Stimulated activated CD4-positive, alpha-beta T cell treated with anti-CD3 and anti-CD28 coated beads, Interleukin-4, amount 100 ng/mL, for 4 hours (primary cell): ENCODE measurements at places on chromosomes 6 and 20.
A peak's percentile ranks its signal among the peaks of the same experiment; 100 is the strongest.

- DNase-seq: no peak
Observed at GRCh38 chr20:58028123-58028522, 200.3 kb downstream of the ANKRD60 start.

DNA sequence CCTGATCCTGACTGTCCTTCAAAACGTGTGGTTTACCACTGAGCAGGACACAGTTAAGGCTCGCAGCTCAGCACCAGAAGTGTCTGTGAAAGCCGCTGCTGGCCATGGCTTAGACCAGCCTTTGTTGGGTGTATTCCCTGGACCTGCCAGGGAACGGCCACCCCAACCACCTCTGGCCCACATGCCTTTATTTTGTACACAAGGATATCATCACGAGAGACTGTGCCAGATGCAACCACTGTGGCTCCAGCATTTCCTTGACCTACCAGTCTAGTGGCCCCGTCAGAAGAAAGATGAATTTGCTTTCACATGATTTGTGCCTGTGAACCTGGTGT is 49.2 kb upstream of the FOXQ1 start:
- no peak for DNase-seq

GRCh38 chr20:14498772-14499171 is 161.4 kb upstream of the FLRT3 start:
- DNase-seq: no peak

- DNase-seq: no peak
Observed at GRCh38 chr6:150299873-150300485, 68.8 kb upstream of the IYD start.

DNA sequence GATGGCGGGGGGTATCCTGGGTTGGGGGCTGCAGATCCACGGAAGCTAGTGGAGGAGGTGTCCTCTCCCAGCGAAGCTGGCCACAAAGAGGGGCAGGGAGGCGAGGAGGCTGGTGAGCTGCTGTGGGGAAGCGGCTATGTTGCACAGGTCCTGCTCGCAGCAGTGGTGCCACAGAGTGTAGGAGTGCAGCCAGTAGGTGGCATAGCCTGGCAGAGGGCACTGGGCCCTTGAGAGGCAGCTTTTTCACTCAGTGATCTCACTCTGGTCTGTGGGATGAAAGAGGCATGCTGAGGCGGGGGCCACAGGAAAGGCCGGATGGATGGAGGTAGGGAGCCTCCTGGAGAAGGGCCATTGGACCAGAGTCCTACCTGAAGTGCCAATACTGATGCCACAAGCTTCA is 2.9 kb upstream of the LY6G6D start:
- DNase-seq: no peak

GRCh38 chr6:31567531-31568370 is 4.3 kb upstream of the LTA start:
- DNase-seq: no peak

- DNase-seq: peak; percentile 61
Observed at GRCh38 chr6:33288921-33289783, at the start of the genes PFDN6 and WDR46. Gene PFDN6, plus strand, starts transcription at chr6:33289601. Its CDS starts 256 bp downstream, at chr6:33289857. Gene WDR46, minus strand, starts transcription at chr6:33289239. Its CDS starts 69 bp downstream, at chr6:33289170.

GRCh38 chr20:31859266-31859997 is 10.9 kb downstream of the DUSP15 start:
- no peak for DNase-seq

- DNase-seq: no peak
Observed at GRCh38 chr6:31791324-31792089, 4.0 kb downstream of the VARS1 start.

GRCh38 chr6:13407709-13408695 is 79.4 kb downstream of the GFOD1 start:
- DNase-seq: no peak

DNA sequence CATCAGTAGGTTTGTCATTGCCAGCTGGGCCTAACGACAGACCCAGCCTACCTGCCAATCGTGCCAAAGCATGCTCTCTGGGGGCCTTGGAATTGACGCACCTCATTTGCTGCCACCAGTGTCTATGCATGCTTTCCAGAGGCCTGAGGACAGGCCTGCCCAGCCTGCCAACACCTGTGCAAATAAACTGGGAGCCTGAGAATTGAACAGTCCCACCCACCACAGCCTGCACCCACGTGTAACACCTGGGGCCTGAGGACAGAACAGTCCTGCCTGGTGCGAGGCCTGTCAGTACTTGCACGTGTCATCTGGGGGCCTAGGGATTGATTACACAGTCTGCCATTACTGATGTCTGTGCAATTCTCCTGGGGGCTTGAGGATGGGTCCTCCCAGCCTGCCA is 6.2 kb upstream of the RNF217 start:
- DNase-seq: no peak

GRCh38 chr6:146990821-146991798 is 213.1 kb upstream of the STXBP5 start:
- no peak for DNase-seq

- DNase-seq: no peak
Observed at GRCh38 chr6:92404281-92404680, 1015.1 kb downstream of the EPHA7 start.

- no peak for DNase-seq
Observed at GRCh38 chr6:17233531-17233930, 47.6 kb upstream of the RBM24 start.

DNA sequence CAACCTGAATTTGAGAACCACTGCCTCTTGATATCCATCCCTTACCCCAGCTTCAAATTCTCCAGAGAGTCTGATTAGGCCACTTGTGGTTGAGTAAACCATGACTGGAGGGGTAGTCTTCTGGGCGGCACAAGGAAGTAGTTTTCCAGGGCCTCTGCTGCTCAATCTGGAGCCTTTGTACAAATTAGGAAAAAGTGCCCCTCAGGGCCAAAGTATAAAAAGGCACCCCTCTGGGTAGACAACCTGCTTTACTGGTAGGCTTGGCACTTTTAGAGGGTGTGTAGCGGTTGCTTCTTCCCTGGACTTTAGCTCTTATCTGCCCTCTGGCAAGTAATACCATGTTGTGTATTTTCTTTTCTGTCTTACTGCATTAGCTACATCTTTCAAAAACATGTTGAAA is 32.9 kb upstream of the RPL7L1 start:
- no peak for DNase-seq

DNA sequence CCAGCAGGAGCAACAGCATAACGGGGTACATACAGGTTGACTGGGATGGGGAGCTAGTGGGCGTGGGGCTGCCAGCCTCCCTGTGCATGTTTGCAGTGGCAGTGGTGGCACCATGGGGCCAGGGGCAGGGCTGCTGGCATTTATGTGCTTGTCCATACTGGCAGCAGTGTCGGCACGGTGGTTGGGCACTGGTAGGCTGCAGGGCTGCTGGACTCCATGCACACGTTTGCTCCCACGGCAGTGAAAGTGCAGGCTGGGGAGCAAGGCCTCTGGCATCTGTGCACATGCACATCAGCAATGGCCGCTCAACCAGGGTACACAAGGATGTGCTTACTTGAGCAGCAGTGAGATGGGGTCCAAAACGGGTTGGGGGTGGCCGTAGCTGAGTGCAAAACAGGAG is 159.5 kb upstream of the KHDRBS2 start:
- DNase-seq: no peak

DNA sequence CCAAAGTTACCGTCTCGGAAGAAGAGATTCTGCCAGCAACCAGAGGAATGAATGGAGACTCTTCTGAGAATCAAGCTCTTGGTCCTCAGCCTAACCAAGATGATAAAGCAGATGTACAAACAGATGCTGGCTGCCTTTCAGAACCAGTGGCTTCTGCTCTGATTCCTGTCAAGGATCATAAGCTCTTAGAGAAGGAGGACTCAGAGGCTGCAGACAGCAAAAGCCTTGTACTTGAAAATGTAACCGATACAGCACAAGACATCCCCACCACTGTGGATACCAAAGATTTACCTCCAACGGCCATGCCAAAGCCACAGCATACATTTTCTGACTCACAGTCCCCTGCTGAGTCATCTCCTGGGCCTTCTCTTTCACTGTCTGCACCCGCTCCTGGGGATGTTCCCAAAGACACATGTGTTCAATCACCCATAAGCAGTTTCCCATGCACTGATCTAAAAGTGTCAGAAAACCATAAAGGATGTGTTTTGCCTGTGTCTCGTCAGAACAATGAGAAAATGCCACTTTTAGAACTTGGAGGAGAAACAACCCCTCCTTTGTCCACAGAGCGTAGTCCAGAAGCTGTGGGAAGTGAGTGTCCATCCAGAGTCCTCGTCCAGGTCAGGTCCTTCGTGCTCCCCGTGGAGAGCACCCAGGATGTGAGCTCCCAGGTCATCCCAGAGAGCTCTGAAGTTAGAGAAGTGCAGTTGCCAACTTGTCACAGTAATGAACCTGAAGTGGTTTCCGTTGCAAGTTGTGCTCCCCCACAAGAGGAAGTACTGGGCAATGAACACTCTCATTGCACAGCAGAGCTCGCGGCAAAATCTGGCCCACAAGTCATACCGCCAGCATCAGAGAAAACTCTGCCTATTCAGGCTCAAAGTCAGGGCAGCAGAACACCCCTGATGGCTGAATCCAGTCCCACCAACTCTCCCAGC is 109.6 kb downstream of the RTN4IP1 start:
- peak; percentile 54 for DNase-seq

- no peak for DNase-seq
Observed at GRCh38 chr20:44068316-44069201, 118.4 kb downstream of the JPH2 start.

DNA sequence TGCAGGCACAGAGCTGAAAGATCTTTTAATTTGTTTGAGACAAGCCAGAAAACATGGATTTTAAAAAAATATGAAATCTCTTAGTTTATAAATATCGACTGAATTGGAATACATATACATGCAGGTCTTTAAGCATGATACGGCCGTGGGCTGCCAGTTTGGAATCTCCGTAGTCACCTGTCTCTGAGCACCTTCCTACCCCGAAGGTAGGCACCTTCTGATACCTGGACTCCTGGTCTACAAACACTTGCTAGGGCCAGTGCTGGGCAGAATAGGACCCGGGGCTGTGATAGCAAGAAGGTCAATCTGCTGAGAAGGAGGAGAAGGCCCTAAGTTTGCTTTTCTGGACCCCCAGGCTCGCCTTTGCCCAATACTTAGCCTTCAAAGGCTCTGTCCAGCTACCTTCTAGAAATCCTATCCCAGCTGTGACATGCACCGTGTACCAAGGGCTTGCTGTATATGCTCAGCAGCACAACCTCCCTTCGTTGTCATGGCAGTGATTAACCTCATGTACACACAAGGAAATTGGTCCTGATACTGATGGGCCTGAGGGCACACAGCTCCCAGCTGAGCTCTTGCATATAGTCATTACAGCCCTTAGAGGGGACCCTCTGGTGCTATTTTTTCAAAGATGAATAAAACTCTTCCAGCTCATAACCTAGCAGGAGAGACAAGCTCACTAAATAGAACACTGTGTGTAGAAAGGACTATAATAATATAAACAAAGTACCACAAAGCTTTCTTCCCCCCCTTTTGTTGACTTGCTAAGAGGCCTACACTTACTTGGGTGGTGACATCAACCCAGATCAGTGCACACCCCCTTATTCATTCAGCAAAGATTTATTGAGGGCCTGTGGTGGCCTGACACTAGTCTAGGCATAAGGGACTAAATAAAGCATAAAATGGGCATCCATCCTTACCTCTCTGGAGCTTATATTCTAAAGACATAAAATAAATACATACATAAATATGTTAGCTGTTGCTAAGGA is 17.7 kb downstream of the SNPH start:
- DNase-seq: no peak

DNA sequence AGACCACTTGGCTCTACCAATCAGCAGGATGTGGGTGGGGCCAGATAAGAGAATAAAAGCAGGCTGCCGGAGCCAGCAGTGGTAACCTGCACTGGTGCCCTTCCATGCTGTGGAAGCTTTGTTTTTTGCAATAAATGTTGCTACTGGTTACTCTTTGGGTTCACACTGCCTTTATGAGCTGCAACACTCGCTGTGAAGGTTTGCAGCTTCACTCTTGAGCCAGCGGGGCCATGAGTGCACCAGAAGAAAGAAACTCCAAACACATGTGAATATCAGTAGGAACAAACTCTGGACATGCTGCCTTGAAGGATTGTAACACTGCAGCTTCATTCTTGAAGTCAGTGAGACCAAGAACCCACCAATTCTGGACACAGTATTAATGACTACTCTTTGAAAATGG is 89.9 kb upstream of the MBOAT1 start:
- DNase-seq: no peak

DNA sequence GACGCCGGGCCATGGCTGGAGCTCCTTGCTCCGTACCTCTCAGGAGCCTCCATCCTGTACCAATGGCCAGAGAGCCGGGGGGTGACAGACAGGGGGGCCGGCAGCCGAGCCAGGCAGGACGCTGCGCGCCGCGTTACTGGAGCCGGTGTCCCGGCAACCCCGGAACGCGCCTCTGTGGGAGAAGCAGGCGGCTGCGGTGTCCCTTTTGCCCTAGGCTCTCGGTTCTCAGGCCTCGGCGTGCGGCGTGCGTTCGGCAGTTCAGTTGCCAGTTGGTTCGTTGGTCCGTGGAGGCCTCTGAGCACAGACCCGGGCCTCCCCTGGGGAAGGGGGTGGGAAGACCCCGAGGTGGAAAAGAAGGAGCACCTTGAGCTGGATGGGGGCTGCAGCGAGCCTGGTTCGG is at the start of gene SPATS1:
Gene SPATS1 (plus strand): TSS at position 162 of the 400 bp plus-strand sequence. CDS start 446 bp downstream, outside the sequence.
- DNase-seq: no peak

DNA sequence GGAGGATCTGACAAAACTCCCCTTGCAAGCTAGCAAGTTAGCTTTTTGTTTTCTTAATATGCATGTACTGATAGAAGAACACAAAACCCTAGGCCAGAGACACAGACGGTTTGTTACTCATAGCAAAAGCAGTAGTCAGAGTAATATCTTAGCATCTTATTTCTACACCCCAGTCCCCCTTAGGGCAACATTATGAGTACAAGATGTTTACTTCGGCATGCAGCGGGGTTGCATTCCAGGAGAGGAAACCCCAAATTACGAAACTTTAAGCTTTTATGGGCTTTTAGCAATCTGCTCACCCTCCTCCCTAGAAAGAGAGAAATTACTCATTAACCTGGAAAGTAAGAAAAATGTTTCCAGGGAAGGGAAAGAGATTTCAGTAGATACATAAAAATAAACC is 1286.9 kb downstream of the EPHA7 start:
- no peak for DNase-seq

DNA sequence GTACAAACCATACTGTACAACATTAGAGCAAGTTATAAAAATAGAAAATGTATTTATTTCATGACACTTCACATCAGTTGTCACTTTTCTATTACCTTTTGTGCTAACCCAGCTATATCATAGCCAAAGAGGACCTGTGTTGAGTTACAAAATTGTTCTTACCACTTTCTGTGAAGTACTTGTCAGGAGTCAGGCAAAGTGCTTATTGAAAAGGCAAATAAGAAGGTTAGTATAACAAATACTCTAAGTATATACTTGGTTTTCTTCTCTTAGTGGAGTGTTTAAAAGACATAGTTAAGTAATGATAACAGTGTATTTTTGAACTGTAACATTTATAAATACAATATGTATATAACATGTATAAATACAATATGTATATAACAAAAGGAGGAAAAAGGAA is 88.9 kb downstream of the HIVEP1 start:
- no peak for DNase-seq
